ENCODE measurements at places on chromosomes 12 and 14.

- DNase-seq = no peak
These were observed 31.0 kb upstream of the LGALS3 start for GRCh38 chr14:55097881-55098560.

DNA sequence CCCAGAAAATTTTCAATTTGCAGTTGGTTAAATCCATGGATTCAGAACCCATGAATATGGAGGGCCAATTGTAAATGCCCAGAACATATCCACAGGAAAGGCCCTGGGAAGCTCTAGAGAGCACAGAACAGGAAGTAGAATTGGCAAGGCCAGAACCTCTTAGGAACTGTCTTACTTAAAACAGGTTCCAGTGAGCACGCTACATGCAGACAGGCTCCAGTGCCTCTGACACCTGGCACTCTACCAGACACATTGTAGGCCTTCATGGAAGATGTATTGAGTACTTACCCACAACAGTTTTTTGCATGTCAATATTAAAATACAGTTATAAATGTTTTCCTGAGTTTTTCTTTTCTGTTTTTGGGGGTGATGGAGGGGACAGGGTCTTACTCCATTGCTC is 188.2 kb upstream of the FRMD6 start:
- no peak for DNase-seq

- DNase-seq = no peak
These were observed 25.7 kb downstream of the SOAT2 start for GRCh38 chr12:53128780-53129569.

DNA sequence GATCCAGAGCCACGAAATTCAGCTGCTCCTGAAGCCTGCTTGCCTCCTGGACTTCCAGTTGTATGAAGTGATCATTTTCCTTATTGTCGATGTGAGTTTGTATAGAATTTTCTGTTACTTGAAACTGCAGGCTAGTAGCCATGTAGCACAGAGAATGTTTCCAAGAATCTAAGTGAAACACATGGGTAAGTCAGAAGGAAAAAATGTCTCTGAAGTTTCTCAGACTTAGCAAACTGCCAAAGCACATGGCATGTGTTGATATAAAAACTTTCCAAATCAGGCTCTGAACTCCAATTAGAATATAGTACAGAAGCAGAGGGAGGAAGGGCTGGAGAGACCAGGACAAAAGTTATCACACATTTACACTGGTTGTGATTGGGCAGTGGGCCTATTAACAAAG is 9.8 kb upstream of the PCNX1 start:
- no peak for DNase-seq

DNA sequence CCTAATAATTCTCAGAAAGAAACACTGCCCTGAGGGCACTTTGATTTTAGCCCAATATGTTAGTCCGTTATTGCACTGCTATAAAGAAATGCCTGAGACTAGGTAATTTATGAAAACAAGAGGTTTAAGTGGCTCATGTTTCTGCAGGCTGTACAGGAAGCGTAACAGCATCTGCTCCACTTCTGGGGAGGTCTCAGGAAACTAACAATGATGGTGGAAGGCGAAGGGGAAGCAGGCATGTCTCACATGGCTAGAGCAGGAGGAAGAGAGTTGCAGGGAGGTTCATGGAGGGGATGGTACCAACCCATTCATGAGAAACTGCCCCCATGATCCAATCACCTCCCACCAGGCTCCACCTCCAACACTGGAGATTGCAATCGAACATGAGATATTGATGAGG is 49.4 kb upstream of the RERG start:
- DNase-seq = no peak

- no peak for DNase-seq
These were observed 1.2 kb upstream of the C14orf180 start for GRCh38 chr14:104578321-104578720.

- no peak for DNase-seq
These were observed 399 bp downstream of the NCAPD2 start for GRCh38 chr12:6494258-6494743.

- DNase-seq = no peak
These were observed 59.0 kb downstream of the CLMN start for GRCh38 chr14:95260537-95261361.

- no peak for DNase-seq
These were observed 6.4 kb upstream of the A2M start for GRCh38 chr12:9122091-9122609.

- DNase-seq = no peak
These were observed 9.4 kb downstream of the SPRYD3 start for GRCh38 chr12:53069621-53070410.

DNA sequence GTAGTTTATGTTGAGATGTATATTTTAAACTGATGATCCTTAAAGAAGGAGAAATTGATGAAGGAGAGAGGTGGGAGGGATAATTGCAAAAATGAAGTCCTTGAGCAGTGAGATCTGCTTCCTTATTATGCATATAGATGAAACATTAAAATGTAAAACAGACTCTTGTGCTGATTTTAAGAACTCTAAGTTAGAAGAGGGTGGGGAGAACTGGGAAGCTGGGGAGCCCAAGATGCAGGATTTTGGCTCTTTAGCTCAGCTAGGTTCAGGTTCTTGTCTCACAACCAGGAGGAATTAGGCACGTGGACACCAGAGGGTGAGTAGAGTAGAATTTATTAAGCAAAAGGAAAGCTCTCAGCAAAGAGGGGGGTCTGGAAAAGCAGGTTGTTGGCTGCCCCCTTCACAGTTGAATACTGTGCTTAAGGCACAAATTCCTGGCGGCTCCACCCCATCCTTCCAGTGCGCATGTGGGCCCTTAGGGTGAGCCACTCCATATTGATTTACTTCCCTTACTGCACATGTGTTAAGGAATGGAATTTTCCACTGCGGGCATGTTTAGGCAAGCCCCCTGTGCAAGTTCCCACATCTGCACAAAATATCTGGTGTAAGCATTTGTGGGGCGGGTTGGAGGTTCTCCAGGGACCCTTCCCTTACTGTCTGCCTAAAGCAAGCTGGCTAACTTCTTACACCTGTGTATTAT is 141.9 kb downstream of the BICD1 start:
- no peak for DNase-seq

- no peak for DNase-seq
These were observed 64.1 kb upstream of the TTC7B start for GRCh38 chr14:90880282-90880681.

GRCh38 chr12:116832353-116832752 is 48.9 kb downstream of the HRK start:
- no peak for DNase-seq

DNA sequence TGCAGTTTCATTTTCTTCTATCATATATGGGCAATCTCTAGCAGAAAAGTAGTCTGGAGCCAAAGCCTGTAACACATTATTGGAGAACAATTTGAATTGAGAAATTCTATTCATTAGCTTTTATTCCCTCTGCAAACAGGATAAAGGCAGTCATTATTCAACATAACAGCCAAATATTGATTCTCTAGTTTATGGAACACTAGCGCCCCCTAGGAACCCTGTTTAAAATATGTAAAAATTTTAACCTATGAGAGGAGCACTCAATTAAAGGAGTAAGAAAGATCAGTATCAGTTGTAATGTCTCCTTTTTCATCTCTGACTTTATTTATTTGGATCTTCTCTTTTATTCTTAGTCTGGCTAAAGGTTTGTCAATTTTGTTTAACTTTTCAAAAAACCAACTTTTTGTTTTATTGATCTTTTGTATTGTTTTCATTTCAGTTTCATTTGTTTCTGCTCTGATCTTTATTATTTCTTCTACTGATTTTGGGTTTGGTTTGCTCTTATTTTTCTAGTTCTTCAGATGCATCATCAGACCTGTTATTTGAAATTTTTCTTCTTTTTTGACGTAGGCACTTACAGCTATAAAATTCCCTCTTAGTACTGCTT is 4.8 kb upstream of the LMNTD1 start:
- no peak for DNase-seq

DNA sequence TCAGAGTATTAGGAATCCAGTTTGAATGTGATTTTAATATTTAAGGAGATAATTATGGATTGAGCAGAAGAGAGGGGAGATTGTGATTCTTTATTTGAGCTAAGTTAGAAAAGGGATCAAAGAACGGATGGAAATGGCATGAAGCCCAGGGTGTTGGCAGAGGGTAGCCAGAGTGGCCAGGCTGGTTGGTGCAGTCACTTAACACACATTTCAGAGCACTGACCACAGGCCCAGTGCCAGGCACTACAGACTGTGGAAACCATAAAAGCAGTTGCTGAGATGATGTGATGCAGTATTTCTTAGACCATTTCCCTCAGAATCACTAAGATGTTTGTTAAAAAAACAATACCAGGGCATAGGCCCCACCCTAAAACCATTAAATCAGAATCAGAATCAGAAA is 167.7 kb upstream of the AMIGO2 start:
- DNase-seq = no peak

- no peak for DNase-seq
These were observed 56.0 kb downstream of the FOS start for GRCh38 chr14:75334549-75335051.

DNA sequence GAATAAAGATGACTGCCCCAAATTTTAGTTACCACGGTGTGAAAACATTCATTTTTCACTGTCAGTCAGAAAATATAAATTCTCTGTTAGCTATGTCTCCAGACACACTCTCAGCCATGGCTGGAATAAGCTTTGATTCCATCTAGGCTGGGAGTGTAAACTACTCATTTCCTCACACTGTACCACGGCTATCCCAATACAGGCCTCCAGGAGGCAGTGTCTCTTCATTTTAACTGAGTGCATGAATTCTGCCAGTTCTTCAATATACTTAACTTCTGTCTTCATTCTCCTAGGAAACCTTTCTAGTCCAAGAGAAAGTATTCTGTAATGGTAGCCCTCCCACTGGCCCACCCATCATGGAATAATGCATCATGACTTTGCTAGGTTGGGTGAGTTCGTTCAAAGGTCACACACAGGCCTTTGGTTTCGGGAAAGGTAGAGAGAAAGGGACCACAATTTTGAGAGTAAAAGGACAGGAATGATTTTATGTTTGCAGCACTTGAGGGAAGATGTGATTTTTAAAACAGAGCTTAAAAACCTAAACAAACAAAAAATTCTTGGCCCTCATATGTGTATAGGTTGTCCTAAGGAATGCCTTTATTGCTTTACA is 381.1 kb downstream of the SEC23A start:
- DNase-seq = no peak

DNA sequence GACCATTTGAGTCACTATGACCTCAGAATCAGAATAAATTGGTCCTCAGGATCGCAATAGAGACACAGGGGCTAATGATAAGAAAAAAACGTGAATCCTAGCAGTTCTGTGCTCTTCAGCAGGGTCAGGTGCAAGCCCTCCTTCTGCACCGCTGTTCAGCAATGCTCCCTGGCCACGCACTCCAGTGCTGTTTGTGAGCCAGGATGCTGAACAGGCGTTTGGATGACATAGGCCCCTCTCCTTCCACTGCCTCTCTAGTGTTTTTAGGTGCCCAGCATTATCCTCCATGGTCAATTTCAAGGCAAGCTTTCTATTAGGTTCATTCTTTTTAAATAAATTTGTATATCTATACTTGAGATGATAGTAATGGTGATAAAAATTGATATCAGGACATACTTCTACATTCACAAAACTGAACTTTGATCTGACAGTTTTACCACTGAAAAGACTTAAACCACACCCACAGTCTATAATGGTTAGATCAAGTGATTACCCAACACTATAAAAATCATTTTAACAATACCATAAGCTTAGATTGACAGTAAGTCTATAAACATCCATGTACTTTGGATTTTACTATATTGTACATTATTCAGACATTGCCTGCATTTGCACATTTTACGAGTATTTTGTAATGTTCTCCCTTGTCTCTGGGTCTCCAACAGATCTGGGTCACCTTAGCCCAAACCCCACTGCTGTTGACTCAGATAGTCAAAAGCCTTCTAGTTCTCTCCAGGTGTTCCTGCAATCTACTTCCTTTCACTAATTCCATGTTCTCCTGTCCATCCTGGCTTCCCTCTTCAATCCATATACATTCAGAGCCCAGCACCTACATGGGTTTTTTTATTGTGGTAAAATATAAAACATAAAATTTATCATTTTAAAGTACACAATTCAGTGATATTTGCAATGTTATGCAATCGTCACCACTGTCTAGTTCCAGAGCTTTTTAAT is 114.9 kb upstream of the COCH start:
- no peak for DNase-seq

- no peak for DNase-seq
These were observed 14.9 kb upstream of the MCRS1 start for GRCh38 chr12:49582850-49583249.

GRCh38 chr14:61520576-61520975 is 174.7 kb upstream of the HIF1A start:
- DNase-seq = no peak

DNA sequence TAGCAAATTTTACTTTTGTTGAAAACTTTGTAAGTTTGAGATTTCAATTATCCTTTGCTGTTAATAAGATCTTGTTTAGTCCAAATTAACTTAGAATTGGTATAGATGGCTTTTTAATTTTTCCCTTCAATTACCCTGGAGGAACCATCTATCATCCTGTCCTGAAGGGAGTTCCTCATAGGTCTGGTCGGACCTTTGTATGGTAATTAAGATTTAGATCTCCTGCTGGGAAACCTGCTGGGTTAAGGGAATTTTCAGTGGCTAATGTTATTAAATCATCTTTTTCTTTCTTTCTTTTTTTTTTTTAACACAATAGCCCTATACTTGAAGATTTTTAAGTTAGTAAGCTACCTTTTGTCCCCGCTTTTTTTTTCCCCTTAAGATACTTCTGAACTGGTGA is 63.0 kb upstream of the PRMT8 start:
- DNase-seq = no peak

- DNase-seq = no peak
These were observed 592 bp downstream of the KRT7 start for GRCh38 chr12:52233462-52234207.

- no peak for DNase-seq
These were observed 17.1 kb downstream of the OTUB2 start for GRCh38 chr14:94043111-94043755.

DNA sequence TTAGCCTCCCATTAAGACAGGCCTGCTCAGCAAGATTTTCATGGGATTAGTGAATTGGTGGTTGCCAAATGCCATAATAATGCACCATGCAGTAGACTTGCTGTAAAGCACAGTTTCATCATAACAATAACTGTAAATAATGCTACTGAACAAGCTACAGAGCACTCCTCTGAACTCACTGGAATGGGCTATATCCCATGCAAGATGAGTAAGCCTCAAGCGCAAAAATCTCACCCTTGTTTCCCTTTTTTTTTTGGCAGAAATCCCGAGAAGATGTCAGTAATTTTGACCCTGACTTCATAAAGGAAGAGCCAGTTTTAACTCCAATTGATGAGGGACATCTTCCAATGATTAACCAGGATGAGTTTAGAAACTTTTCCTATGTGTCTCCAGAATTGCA is 145.9 kb upstream of the HIF1A start:
- no peak for DNase-seq

GRCh38 chr12:11650286-11651281 is 1.1 kb downstream of the ETV6 start:
- no peak for DNase-seq

DNA sequence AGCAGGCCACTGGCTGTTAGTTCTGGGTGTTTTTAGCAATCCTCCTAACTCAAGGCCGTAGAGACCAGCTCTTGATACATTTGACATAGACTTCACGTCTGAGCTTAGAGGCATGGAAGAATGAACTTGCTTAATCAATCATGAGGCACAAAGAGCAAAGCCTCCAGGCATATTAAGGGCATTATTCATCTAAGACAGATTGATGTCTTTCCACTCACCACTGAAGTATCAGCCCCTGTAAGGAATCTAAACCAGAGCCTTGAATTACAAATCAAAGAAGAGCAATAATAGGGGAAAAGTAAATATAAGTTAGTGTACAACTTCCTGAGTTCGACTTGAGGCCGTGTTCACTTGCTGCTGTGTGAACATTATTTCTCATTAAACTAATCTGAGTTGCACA is 1470.7 kb downstream of the AACS start:
- DNase-seq = no peak

- DNase-seq = no peak
These were observed 37.9 kb upstream of the SINHCAF start for GRCh38 chr12:31363831-31364230.
